GM18507 (cell line): ENCODE measurements at places on chromosomes 6 and 20.

DNA sequence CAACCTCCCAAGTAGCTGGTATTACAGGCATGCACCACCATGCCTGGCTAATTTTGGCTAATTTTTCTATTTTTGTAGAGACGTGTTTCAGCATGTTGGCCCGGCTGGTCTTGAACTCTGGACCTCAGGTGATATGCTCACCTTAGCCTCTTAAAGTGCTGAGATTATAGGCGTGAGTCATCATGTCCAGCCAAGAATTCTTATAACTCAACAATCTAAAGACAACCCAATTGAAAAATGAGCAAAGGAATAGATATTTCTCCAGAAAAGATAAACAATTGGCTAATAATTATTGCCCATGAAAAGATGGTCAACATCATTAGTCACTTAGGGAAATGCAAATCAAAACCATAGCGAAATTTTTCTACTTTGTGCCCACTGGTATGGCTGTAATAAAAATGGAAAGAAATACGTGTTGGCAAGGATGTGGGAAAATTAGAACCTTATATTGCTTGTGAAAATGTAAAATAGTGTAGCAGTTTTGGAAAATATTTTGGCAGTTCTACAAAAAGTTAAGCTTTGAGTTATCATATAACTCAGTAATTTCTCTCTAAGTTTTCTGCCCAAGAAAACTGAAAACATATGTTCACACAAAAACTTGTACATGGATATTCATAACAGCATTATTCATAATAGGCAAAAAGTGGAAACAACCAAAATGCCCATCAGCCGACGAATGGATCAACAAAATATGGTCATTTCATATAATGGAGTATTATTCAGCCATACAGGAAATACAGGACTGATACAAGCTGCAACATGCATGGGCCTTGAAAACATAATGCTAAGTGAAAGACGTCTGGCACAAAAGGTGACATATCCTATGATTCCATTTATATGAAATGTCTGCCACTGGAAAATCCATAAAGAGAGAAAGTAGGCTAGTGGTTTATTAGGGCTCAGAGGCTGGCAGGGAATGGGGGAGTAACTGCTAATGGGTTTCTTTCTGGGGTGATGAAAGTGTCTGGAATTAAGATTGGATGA lies 87.8 kb downstream of the UTRN start:
- no peak for DNase-seq

DNA sequence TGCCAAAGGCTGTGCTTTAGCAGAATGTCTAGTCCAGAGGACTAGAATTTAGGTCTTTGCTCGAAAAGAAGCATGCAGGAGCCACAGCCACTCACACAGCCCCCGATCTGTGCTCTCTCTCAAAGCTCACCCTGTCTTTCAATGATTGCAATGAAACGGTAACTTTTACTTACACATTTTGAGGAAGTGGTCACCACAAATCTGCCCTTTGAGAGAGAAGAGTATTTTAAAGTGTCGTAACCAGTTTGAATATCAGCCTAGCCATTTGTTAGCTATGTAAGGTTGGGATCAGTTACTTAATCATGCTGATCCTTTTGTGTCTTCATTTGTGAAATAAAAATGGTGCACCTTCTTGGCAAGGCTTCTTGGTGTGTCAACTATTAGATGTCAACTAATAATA lies 209.0 kb downstream of the TFAP2A start:
- no peak for DNase-seq

DNA sequence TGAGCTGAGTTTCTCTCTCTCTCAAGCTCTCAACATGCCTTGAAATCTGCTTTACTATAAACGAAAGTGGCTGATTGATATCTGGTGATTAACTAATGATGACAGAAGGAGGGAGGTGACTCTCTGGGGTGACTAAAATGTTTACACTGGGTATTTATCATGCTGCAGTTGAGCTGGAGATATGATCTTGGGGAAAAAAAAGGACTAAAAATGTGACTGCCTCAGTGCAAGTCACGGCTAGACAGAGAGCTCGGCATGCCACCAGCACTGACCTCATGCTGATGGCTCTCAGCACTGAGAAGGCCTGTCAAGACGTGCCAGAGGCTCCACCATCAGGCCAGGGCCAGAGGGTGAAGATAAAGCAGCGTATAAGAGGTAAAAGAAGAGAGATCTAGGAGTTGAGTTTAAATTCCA lies 103.1 kb upstream of the SPACA1 start:
- DNase-seq = no peak

DNA sequence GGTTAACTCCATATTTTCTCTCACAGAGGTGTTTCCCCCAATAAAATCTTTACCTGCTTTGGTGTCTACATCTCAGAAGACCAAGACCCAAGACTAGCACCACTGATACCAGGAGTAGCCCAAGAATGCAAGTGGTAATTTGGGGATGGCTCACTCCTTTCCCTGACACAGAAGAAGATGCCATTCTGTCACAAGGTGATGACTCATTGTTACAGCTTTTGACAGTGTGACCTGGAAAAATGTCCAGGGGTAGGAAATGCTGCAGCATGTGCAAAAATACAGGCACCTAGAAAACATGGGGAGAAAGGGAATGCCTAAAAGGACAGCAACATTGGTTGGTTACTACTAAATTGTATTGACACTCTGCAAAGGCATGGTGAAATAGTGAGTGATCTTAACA lies 254.0 kb upstream of the GJE1 start:
- no peak for DNase-seq

DNA sequence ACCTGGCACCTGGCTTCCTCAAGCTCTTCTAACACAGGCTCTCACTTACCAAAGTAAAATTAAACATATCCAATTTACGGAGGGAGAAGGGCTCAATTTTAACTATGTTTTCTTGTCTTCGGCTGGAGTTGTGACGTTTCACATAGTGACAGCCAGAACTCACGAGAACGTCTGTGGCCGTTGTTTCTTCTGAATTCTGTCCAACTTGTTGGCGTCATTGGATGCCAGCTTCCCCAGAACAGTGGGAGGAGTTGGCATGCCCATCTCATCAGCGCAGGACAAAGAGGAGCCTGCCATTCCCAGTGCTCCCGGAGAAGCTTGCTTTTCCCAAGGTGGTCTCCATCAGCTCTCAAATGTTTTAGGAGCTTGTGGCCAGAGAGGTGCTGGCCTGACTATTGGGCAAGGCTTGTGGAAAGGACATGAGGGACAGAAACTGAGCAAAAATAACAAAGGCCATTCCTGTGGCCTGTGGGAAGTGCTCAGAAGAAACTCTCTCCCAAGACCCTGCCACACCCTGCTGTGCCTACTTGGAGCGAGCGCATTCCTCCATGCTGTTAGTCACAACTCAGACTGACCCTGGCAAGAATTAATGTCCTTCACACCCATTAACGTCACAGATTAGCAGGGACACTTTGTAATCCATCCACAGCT lies 265.4 kb upstream of the CDH4 start:
- no peak for DNase-seq

DNA sequence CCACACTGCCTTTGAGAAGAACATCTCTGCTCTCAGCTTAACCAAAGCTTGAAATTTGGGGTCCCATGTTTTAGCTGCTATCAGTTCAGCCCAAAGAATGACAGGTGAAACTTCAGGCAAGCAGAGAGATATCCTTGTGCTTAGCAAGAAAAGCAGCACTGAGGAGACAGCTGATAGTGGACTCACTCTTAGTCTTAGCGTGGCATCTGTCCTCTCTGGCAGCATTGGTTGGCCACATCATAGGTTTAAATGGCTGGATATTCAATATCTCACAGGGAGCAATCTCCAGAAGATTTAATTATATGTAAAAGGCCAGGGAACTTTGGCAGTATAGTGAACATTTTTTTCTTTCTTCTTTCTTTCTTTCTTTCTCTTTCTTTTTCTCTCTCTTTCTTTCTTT lies 131.1 kb upstream of the SGK1 start:
- no peak for DNase-seq
